ENCODE measurements at places on chromosomes 4 and X. TPM values are rescaled to one million over a fixed set of nuclear protein-coding genes. Genes with fewer than 3 reads are reported as not detected.

GRCh38 chr4:48410812-48411211, 69.5 kb downstream of the SLAIN2 start:
- no peak for DNase-seq

The WWC2 gene
- 22.4 TPM for total RNA-seq

DNA sequence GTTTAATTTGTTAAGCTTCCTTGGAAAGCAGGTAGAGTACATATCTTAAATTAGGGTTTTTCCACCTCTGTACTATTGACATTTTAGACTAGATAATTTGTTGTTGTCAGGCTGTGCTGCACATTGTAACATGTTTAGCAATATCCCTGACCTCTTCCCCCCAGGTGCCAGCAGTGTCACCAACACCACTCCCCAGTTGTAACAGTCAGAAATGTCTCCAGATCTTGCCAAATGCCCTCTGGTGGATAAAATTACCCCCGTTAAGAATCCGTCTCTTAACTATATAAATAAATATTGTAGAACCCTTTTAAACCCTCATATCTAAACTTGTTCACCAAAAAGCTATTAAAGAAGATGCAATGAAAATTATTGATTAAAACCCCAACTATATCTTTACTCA, 161.5 kb downstream of the ARHGAP6 start:
- no peak for DNase-seq

The RHOXF1 gene
- total RNA-seq, result not detected

- no peak for DNase-seq
Measured at GRCh38 chrX:106903856-106904528, 851 bp upstream of the RIPPLY1 start.

- DNase-seq, result no peak
Measured at GRCh38 chr4:83785891-83786290, 250.0 kb downstream of the GPAT3 start.

- DNase-seq, result no peak
Measured at GRCh38 chrX:39421006-39421405, 619.7 kb downstream of the MID1IP1 start.

The RBM47 gene
- 13.7 TPM for total RNA-seq

DNA sequence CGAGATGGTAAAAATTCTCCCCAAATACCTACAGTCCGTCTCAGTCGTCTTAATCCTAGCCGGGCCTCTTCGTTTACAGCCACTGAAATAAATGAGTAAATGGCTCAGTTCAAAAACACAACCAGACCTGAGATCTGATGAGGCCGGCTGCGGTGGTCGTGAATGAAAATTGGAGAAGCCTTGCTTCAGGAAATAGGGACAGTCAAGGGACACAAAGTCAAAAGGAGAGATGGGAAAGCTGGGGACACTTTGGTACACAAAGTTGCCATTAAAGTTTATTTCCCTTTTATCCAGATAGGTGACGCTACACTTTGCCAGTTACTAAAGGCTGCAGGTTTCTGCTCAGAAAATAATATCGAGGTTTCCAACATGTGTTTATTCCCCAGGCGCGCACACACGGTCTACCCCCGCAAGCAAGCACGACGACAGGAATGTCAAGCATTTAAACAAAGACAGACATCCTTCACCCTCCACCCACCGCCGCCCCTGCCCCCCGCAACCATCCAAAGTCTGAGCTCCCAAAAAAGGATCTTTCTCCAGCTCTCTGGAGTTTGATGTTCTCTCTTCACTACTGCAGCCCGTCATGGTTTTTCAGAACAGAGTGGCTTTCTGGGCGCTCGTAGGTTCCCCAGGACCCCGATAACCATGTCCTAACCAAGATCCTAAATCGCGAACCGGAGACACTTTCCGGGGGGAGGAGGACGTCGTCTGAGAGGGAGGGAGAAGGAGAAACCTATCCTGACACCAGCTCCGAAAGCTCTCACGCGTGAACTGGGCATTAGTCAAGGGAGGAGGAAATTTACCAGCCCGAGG, 1.3 kb upstream of the PCDH7 start:
- DNase-seq, result no peak

Data from right atrium auricular region (tissue), 2 donors.